ENCODE measurements at places on chromosomes 1 and 21.

- peaks cover 13% of the 10 kb centered on the region for H3K4me1 ChIP-seq
- no peak for DNase-seq
- H3K4me3 ChIP-seq = no peak overlapping the region
- no peaks in the 10 kb centered on the region for H3K36me3 ChIP-seq
- no peak overlapping the region for H3K27ac ChIP-seq
Observed at GRCh38 chr1:200265881-200266280, 144.0 kb downstream of the ZNF281 start.

DNA sequence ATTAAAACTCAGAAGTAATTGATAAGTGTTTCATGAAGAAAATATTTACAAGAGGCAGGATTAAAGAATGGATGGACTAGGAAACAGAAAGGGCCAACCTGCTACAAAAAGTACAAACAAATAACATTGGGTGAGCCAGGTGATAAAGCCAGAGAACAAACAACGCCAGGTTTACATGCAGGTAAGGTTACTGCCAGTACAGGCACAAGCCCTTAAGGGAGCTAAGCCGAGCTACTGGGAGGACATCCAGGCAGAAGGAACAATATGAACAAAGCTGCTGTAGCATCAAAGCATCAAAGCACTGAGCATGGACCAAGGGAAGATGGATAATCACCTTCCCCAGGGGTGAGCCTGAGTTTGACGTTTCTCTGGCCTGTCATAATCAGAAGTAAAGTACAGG is 380.7 kb downstream of the SEC16B start:
- H3K4me3 ChIP-seq = no peak overlapping the region
- H3K36me3 ChIP-seq = no peaks in the 10 kb centered on the region
- no peak for DNase-seq
- H3K4me1 ChIP-seq = peaks cover 57% of the 10 kb centered on the region

- H3K27me3 ChIP-seq = no peaks in the 10 kb centered on the region
- H3K36me3 ChIP-seq = no peaks in the 10 kb centered on the region
- DNase-seq = no peak
Observed at GRCh38 chr1:4379451-4380175, 274.8 kb upstream of the AJAP1 start.

GRCh38 chr1:95437011-95437410 is 203.0 kb downstream of the RWDD3 start:
- H3K4me3 ChIP-seq = no peak overlapping the region
- no peaks in the 10 kb centered on the region for H3K4me1 ChIP-seq
- no peak overlapping the region for H3K27ac ChIP-seq
- DNase-seq = no peak
- H3K27me3 ChIP-seq = peaks cover 1% of the 10 kb centered on the region

DNA sequence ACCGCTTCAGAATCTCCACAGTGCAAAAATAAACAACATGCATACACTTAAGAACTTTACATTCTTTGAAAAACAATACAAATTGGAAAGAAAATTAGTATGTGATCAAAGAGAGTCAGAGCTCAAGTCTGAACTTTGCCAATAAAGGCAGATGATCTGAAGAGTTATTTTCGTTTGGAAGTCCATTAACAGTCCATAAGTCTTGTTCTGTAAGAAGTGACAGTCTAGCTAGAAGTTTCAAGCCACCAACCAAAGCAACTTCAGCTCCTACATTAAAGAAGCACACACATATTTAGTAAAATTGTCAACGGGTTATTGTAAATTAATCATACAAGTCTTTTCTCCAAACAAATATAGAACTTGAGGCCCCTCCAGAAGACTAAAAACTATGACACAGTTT is 20.7 kb downstream of the ANGEL2 start:
- H3K4me1 ChIP-seq = no peaks in the 10 kb centered on the region
- H3K36me3 ChIP-seq = peaks cover 23% of the 10 kb centered on the region
- H3K27me3 ChIP-seq = no peaks in the 10 kb centered on the region

DNA sequence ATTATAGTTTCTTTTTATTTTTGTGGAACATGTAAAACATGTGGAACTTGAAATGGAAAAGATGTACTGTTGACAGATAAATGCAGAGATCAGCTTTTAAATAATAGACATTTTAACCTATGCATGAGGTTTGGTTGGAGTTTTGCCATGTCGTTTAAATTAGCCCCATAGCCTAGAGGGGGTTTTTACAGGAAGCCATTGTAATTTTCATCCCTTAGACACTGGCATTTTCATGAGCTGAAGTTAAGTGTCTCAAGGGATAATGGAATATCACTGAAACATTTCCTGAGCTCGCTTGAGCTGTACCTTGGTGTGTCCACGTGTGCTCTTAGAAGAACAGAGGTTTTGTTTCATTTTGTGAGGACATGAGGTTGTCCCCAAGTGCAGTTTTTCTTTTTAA is 54.2 kb downstream of the HMCN1 start:
- no peak for DNase-seq
- H3K27me3 ChIP-seq = no peaks in the 10 kb centered on the region
- no peak overlapping the region for H3K4me3 ChIP-seq

DNA sequence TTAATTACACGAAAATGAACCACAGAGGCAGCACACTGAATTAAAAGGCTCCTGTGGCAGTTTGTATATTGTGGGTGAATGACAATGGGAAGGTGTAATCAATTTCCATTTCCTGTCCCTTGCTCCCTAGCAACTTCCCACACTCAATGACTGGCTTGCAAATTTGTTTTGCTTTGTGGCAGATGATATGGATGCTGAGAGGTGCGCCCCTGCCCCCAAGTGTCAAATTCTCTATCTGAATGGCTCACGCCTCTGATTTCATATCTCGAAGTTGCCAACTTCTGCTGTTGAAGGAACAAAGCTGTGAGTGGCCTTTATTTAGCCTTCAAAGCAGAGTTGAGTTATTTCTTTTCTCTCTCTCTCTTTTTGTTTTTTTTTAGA is 86.0 kb downstream of the FOXD2 start:
- H3K4me3 ChIP-seq = no peak overlapping the region
- H3K36me3 ChIP-seq = no peaks in the 10 kb centered on the region
- DNase-seq = no peak

- no peaks in the 10 kb centered on the region for H3K27me3 ChIP-seq
- H3K36me3 ChIP-seq = peaks cover 32% of the 10 kb centered on the region
- no peaks in the 10 kb centered on the region for H3K4me1 ChIP-seq
- DNase-seq = no peak
Observed at GRCh38 chr1:54243022-54243421, 43.1 kb downstream of the MRPL37 start.

- no peak overlapping the region for H3K27ac ChIP-seq
- H3K27me3 ChIP-seq = no peaks in the 10 kb centered on the region
- no peaks in the 10 kb centered on the region for H3K4me1 ChIP-seq
- H3K4me3 ChIP-seq = no peak overlapping the region
- peaks cover 8% of the 10 kb centered on the region for H3K36me3 ChIP-seq
Observed at GRCh38 chr1:228286505-228287417, 78.9 kb downstream of the OBSCN start.
